ENCODE measurements at places on chromosomes 13 and 19.

GRCh38 chr19:48997972-48998371 lies 4.3 kb downstream of the RUVBL2 start:
- DNase-seq = peak; percentile 38

- DNase-seq = no peak
These were observed 254.9 kb upstream of the PCDH20 start for GRCh38 chr13:61670384-61671161.

- no peak for DNase-seq
These were observed 2.5 kb downstream of the ZNF426 start for GRCh38 chr19:9535934-9536333.

DNA sequence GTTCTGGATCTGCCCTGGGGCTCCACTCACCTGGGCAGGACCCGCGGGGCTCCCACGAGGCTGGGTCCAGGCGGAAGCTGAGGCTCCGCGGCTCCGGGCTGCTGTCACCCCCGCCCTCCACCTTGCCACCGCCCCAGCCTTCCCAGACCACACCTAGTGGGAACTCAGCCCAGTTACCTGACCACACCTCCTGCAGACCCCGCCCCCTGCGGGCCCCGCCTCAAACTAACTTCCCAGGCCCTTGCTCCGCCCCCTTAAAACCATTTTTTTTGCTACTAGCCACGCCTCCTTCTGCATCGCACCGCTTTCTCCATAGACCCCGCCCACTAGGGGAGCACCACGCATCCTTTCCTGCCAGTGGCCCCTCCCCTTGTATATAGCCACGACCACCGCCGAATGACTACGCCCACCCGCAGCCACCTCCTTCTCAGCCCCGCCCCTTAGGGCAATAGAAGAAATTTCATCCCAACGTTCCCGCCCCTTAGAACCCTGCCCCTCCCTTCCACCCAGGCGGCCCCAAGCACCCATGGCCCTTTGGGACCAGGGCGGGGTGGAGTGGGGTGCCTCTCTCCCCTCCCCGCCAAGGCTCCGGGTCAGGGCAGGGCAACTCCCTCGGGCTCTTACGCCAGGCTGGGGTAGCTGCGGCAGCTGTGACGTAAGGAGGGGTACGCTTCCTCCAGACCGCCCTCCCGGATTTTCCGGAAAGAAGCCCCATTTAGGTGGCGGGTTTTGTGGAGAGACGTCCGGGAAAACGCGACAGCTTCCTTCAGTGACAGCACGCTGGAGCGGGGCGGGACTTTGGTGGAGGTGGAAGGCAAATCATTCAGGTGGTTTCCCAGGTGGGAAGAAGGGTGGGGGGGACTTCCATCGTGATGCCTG lies at the start of gene SH2D3A:
Gene SH2D3A, minus strand, starts transcription at position 79 of the 879 bp plus-strand sequence. CDS start 3,687 bp downstream, outside the sequence.
- DNase-seq = peak; percentile 95

GRCh38 chr13:36163809-36164308 lies 32.7 kb upstream of the DCLK1 start:
- no peak for DNase-seq

All from CD4-positive, alpha-beta T cell treated with Interleukin-15 for 1 hour (primary cell).